Mononuclear cell (primary cell): ENCODE measurements at places on chromosomes 7 and 10. TPM values are rescaled to one million over a fixed set of nuclear protein-coding genes. Genes with fewer than 3 reads are reported as not detected.

ZNF398 gene
- 18.7 TPM for total RNA-seq

POU6F2 gene
- total RNA-seq: not detected

HOXA9 gene
- 0.52 TPM for total RNA-seq

HYAL4 gene
- not detected for total RNA-seq

ASIC3 gene
- total RNA-seq: 0.84 TPM

LRRD1 gene
- total RNA-seq: 0.10 TPM

GJD4 gene
- not detected for total RNA-seq

DNAJC12 gene
- total RNA-seq: not detected

SLC39A12 gene
- not detected for total RNA-seq

UNCX gene
- not detected for total RNA-seq

COL1A2 gene
- total RNA-seq: 0.52 TPM

CRYGN gene
- total RNA-seq: not detected

VSTM4 gene
- total RNA-seq: 0.10 TPM

CFTR gene
- total RNA-seq: not detected

ITGB8 gene
- total RNA-seq: 11.3 TPM

VSTM2A gene
- total RNA-seq: not detected

FZD8 gene
- total RNA-seq: 0.94 TPM

ZNF736 gene
- total RNA-seq: 31.3 TPM

STAG3 gene
- 6.7 TPM for total RNA-seq

LIPJ gene
- total RNA-seq: not detected

ACSL5 gene
- 13.3 TPM for total RNA-seq

TFR2 gene
- total RNA-seq: 0.31 TPM

ALOX5 gene
- 88.9 TPM for total RNA-seq

FAM25C gene
- not detected for total RNA-seq

CASD1 gene
- total RNA-seq: 22.9 TPM

FXYD4 gene
- not detected for total RNA-seq

OR2A5 gene
- total RNA-seq: under 0.01 TPM

WIPF3 gene
- total RNA-seq: under 0.01 TPM

FAM13C gene
- total RNA-seq: not detected

PAX4 gene
- not detected for total RNA-seq

PRKCQ gene
- 43.2 TPM for total RNA-seq

CALHM3 gene
- total RNA-seq: not detected

CTAGE8 gene
- total RNA-seq: 0.73 TPM

WDFY4 gene
- 28.9 TPM for total RNA-seq

PPP1R9A gene
- 1.6 TPM for total RNA-seq

ZNF365 gene
- total RNA-seq: 1.5 TPM

HIBADH gene
- 6.6 TPM for total RNA-seq

C1QL3 gene
- not detected for total RNA-seq

PRF1 gene
- 60.4 TPM for total RNA-seq

PTPRN2 gene
- 0.31 TPM for total RNA-seq

CTAGE6 gene
- total RNA-seq: 0.42 TPM

GNAT3 gene
- not detected for total RNA-seq

GCC1 gene
- 26.8 TPM for total RNA-seq

PBLD gene
- total RNA-seq: 2.7 TPM

EEPD1 gene
- total RNA-seq: 4.1 TPM

TYW1B gene
- 3.3 TPM for total RNA-seq

COL17A1 gene
- total RNA-seq: not detected

COX15 gene
- 11.3 TPM for total RNA-seq

SPDYE5 gene
- total RNA-seq: not detected

SPDYE2 gene
- total RNA-seq: 0.21 TPM

PDSS1 gene
- 2.4 TPM for total RNA-seq
